ENCODE measurements at places on chromosomes 16 and 17.

- no peak for DNase-seq
These were observed 15.5 kb upstream of the BRCA1 start for GRCh38 chr17:43140396-43141332.

DNA sequence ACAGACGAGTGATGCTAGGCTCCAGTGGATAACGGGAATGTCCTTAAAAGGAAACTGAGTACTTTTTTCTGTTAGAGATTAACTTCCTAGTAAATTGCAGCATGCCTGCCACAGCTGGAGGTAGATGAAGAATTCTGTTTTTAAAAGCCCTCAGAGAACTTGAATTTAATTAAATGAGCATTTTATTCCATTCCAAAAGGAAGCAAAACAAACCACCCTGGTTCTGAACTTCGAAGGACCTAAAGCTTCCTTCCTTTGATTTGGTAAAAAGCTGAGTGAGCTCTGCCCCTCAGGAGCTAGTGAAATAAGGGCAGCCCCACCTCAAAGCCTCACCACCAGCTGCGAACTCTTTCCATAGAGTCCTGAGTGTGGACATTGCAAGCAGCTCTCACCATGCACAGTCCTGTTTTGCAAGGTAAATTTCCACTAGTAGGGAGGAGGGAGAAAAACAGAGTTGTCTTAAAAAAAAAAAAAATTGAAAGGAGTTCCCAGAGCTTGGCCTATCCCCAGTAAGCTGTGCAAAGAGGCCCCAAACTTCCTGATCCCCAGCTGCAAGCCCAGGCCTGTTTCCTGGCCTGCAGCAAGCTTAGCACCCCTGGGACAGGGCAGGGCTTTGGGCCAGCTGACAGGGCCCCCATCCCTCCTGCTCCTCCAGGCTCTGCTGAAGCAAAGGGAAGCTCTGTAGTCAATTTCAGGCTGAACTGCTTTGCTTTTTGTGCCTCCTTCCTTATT is 11.2 kb downstream of the CHD9NB start:
- DNase-seq: no peak

DNA sequence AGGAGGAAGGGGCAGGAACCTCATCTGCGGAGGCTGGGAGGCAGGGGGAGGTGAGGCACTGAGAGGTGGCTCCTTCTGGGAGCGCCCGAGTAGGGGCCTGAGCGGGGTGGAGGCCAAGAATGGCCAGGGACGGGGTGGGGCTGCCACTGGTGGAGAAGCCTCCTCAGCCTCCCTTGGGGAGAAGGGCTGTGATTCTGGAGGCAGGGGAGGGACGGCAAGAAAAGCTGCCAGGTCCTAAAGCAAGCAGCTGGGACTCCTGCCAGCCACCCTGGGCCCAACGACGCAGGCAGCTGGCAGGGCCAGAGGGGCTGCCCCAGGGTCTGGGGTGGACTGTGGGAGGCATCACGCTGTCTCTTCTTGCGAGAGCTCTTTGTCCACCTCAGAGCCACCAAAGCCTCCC is 12.7 kb upstream of the MLKL start:
- no peak for DNase-seq

GRCh38 chr17:9273428-9274391 is 252.4 kb downstream of the NTN1 start:
- no peak for DNase-seq

DNA sequence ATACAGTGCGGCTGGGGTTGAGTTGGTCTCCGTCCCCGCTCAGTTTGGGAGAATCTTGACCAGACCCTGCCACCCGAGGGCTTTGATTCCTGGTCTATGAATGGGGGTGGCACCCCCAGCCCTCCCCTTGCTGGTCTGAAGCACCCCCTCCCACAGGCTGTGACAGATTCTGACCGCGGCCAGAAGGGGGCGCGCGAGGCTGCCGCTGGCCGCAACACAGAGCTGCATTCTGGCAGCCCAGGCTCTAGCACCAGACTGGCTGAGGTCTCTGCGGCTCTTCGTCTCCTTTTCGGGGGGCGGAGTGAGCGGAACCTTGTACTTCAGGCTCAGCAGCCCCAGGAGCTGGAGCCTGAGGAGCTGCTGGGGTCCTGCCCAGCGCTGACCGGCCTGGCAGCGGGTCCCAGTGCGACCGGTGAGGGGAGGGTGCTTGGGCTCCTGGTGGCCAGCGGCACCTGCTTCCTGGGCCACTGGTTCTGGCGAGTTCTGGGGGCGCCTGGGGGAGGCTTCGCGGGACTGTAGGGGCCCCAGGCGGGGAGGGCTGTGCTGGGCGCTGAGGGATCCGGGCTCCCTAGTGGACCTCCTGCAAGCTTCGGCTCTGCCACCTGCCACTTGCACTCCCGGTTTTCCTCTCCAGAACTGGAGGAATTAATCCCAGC is 1011.6 kb downstream of the KCNJ18 start:
- no peak for DNase-seq

DNA sequence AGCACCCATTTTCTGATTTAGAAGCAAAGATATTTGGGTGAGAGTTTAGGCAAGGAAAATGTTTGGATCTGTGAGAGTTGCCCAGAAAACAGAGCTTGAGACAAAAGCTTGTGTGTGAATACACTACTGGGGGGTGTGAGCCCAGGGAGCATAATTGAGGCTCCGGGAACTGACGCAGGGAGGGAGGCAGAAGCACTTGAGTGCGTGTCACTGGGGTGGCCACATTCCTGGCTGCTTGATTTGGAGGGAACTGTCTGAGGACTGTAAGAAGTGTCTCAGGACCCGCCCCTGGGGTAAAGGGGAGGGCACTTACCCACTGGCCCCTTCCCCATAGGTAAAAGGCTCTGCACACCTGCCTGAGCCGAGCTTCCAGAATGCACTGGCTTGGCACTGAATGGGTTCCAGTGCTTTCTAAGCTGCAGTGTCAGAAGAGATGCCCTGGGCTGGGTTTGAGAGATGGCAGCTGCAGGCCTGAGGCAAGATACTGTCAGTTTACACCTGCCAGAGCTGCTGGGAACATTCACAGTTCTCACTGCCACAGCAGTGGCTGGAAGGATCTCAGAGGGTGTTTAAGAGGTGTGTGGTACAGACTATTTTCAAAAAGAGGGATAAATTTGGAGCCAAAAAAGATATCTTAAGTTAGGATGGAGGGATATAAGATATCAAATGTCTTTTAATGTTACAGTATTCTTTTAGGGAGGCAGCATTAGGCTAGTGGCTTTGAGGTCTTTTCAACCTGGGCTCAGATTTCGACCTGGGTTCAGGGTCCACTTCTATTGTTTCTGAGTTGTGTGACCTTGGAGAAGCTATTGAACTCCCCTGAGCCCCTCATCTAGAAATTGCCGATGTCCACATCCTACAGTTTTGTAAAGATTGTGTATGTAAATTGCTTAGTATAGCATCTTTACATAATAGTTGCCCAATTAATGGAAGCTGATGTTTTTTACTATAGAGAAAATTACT is 6.9 kb upstream of the TEX2 start:
- no peak for DNase-seq

DNA sequence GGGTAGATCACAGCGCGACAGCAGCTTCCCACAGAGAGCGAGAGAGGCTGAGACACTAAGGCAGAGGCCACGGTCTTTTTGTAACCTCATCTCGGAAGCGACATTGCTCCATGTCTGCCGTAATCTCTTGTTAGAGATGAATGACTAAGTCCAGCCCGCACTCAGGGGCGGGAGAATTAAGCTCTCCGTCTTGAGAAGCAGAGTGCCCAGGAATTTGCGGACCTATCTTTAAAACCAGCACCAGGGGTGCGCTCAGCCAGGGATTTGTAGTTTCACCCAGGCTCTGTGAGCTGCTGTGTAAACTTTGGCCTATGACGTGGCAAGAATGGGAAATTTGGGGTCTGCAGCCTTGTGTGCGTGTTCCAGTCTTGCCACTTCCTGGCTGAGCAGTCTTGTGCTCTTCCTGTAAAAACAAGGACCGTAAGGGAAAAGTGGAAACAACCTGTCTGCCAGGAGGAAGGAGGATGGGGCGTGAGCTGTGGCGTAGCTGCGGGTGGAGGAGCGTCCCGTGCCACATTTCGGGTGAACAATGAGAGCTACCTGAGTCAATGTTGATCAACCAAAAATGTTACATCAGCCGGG is 16.0 kb upstream of the JPH3 start:
- no peak for DNase-seq

GRCh38 chr17:12664894-12665262 is 812 bp upstream of the MYOCD start:
- DNase-seq: no peak

GRCh38 chr17:69961501-69962145 is 113.4 kb upstream of the KCNJ16 start:
- DNase-seq: no peak

DNA sequence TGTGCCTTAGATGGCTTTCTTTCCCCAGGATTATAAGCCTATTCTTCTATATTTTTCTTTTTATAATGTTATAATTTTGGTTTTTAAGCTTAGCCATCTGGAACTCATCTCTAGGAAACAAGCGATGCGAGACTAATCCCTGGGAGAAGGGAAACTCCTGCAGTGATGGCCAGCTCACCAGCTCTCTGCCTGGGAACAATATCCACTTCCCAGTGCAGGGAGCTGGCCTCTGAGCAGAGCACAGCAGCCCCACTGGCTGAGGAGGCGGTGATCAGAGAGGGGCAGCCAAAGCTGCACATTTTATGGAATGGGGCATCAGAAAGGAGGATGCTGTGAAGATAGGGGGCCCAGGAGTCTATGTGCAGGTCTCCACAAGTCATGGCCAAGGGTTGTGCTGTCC is 183.3 kb downstream of the LGALS9B start:
- DNase-seq: no peak

DNA sequence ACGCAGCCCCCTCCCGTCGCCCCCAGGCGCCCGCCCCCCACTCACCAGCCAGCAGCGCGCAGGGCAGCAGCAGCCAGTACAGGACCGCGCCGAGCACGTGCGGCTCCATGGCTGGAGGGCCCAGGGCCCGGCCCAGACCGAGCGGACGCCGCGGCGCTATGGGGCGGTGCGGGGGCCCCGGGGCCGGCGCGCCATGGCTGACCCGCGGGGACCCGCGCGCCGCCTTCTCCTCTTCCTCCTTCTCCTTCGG is 239 bp downstream of the PIEZO1 start:
- DNase-seq: no peak

GRCh38 chr17:67647482-67647881 is 70.3 kb upstream of the NOL11 start:
- DNase-seq: no peak

DNA sequence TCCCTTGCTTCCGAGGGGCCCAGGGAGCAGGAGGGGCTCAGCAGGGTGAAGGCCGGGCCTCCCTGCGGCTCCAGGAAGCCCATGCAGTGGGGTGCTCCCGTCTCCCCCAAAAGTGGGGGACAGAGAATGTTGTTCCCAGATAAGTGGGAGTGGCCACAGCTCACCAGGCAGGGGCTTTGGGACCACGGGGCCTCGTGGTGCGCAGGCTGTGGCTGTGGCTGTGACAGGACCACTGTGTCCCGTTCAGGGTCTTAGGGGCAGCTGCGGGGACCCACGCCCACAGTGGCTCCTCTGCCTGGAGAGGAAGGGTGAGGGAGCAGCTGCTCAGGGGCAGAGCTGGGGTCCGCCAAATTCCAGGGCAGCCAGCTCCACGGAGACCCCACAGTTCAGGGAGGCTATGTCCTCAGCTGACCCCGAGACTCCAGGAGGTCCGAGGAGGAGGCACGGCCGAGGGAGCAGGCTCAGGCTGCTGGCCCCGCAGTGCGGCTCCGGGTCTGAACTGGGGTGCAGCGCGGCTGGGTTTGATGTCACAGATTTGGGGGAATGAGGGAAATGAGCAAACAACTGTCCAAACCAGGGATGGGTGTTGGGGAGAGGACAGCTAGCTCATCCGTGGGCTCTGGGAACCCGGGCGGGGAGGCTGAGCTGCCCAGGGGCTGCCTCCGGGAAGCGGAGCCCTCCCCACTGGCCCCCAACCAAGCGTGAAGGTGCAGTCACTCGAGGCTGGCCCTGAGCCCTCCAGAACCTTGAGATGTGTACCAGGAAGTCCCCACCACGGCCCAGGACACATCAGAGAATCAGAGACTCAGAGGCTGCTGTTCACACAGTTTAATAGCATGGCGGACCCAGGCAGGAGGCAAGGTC is 23.4 kb downstream of the TPSD1 start:
- no peak for DNase-seq

DNA sequence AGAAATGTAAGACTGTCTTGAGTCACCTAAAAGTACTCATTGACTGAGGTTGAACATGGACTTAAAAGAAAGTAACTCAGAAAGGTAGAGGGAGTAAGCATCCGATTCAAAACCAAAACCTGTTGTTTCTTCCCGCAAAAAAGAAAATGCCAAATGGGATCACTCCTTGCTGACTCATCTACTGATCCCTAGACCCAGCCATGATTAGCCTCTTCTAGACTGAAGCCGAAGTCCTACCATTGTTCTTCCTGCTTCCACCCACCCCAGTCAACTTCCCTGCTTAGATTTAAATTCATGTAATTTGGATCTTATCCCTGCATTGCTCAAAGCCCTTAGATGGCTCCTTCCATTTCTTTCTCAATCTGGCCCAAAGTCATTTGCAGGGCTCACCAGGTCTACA is 760.5 kb upstream of the SOX9 start:
- DNase-seq: no peak

- no peak for DNase-seq
These were observed 69.4 kb upstream of the CREBBP start for GRCh38 chr16:3949946-3950342.

- DNase-seq: no peak
These were observed 662.5 kb upstream of the SALL1 start for GRCh38 chr16:51813609-51814008.

GRCh38 chr17:1110541-1110861 is 69.3 kb downstream of the ABR start:
- DNase-seq: no peak

DNA sequence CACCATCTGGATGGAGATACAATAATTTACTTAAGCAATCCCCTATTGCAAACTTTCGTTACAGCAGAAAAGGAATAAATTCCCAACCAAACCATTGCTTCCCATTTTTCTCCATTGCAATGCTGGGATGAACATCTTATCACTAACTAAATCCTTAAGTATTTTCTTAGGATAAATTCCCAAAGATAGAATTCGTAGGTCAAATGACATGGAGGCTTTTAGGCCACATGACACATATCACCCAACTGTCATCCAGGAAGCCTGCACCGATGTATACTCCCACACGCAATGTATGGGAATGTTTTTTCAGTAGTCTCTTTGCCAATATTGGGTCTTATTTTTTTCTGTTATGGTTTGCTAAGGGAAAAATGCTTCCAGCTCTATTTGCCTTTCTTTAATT is 1.6 kb upstream of the TLCD2 start:
- no peak for DNase-seq

DNA sequence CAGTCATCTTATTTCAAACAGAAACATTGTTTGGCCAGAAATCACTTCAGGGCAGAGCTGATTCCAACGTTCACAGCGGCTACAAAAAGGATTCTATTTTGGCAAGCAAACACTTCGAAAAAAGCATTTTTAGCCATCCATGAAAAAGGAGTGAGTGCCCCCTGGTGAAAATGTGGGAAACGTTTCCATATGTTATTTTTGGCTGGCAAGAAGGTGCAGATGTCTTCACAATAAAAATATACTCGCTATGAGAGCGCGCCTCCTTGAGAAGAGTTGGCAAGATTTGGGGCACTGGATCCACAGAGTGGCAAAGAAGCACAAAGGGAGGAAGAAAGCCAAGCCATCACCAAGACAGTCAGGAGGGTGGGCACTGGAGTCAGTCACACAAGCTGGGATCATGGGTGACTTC is 191.1 kb downstream of the CHD9NB start:
- DNase-seq: no peak

- no peak for DNase-seq
These were observed 610 bp downstream of the C16orf74 start for GRCh38 chr16:85750146-85750826.

Measured in stimulated activated CD8-positive, alpha-beta memory T cell treated with anti-CD3 and anti-CD28 coated beads, Interleukin-2, amount 100 ng/mL, for 1 hour (primary cell).